ENCODE measurements at places on chromosomes 12 and 14.

DNA sequence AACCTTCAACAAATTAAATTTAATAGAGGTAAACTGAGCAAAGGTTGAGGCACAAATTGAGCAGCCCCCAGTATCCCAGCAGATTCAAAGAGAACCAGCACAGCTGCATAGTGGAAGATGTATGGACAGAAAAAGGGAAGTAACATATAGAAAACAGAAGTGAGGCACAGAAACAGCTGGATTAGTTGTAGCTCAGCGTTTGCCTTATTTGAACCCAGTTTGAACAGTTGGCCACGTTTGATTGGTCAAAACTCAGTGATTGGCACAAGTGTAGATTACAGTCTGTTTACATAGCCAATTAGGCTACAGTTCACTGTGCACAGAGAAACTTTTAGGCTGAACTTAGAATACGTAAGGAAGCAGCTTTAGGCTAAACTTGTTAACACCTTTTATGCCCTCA, 315.5 kb downstream of the RMST start:
- peaks cover 33% of the 10 kb centered on the region for H3K4me1 ChIP-seq
- no peak overlapping the region for H3K4me3 ChIP-seq
- no peak overlapping the region for H3K27ac ChIP-seq
- H3K36me3 ChIP-seq, result peaks cover 32% of the 10 kb centered on the region

DNA sequence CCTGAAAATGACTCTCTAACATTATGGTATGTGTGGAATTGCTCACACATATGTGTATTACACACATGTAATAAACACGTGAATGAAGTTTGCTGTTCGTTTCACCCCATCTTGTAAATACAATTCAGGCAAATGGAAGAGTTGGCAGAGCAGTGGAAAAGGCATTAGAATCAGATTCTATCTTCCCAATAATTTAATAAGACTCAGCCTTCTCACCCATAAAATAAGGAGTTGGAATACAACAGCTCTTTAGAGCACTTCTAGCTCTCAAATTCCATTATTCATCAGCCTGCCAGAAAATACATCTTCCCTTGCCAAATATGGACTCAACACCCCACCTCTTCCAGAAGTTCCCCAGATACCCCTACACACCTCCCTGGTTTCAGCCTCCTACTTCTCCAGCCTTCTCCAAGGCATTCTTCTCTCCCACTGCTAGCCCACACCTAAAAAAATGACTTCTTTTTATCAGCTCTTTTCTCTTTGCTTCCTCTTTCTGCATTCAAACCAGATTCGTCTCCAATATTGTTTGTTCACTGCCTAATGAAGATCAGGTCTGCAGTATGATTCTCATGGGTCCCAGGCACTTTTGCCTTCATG, 66.2 kb upstream of the DYRK2 start:
- DNase-seq, result no peak
- peaks cover 5% of the 10 kb centered on the region for H3K4me1 ChIP-seq
- H3K36me3 ChIP-seq, result no peaks in the 10 kb centered on the region
- no peak overlapping the region for H3K27ac ChIP-seq

GRCh38 chr14:100826391-100827100, 628 bp downstream of the MEG3 start:
- peak overlapping the region; percentile 68 for H3K27ac ChIP-seq
- peaks cover 31% of the 10 kb centered on the region for H3K27me3 ChIP-seq

GRCh38 chr12:92540782-92541423, 161.9 kb upstream of the PLEKHG7 start:
- H3K4me1 ChIP-seq, result peaks cover 33% of the 10 kb centered on the region
- no peak overlapping the region for H3K27ac ChIP-seq
- H3K4me3 ChIP-seq, result no peak overlapping the region
- H3K36me3 ChIP-seq, result peaks cover 2% of the 10 kb centered on the region

GRCh38 chr14:55454264-55455002, 14.0 kb upstream of the TBPL2 start:
- peaks cover 8% of the 10 kb centered on the region for H3K36me3 ChIP-seq
- H3K4me1 ChIP-seq, result peaks cover 14% of the 10 kb centered on the region
- DNase-seq, result no peak
- peaks cover 3% of the 10 kb centered on the region for H3K27me3 ChIP-seq

DNA sequence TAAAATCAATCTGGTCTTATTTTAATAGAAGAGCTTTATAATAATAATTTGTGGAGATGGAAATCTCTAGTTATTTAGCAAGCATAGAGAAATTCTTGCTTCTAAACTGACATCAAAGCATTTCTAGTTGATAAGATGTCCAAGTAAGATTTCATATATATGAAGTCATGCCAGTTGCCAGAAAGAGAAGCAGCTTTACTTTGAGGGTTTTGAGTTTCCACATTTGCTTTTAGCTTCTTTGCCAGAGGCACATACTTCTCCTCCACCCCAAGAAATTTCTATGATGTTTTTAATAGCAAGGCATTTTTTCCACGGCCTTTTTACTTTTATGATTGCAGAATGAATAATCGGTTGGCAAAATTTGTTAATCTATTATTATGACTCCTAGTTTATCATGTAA, 24.2 kb upstream of the YAF2 start:
- H3K4me3 ChIP-seq, result no peak overlapping the region
- H3K36me3 ChIP-seq, result no peaks in the 10 kb centered on the region
- no peaks in the 10 kb centered on the region for H3K4me1 ChIP-seq
- H3K27ac ChIP-seq, result no peak overlapping the region
- no peak for DNase-seq

DNA sequence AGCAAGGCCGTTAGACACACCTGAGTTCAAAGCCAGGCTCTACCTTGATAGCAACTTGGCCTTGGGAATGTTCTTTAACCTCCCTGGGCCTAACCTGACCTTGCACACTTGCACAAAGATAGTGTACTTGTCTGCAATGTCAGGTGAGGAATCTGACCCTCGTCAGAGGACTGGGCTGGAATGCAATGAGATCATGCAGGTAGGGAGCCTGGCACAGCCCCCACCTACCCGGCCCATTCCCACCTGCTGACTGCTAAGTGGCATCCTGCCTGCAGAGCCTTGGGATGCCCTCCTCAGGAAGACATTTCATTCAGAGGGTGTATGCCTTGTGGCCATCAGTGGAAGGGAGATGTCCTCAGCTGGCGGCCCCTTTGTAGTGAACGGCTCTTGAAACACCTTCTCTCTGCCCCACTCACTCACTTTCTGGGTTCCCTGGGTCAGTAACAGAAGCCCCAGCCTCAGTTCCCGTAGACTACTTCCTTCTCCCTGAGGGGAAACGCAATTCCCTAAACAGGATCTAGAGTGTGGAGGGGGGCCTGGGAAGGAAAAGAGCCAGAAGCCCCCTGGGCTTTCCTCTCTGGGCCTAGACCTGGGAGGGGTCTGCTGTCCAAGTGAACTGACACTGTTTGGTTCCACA, 68.0 kb upstream of the DICER1 start:
- no peak overlapping the region for H3K27ac ChIP-seq
- H3K4me3 ChIP-seq, result no peak overlapping the region
- no peak for DNase-seq
- H3K36me3 ChIP-seq, result no peaks in the 10 kb centered on the region
- peaks cover 47% of the 10 kb centered on the region for H3K4me1 ChIP-seq
- peaks cover 20% of the 10 kb centered on the region for H3K27me3 ChIP-seq

- H3K36me3 ChIP-seq, result peaks cover 54% of the 10 kb centered on the region
- H3K4me1 ChIP-seq, result peaks cover 42% of the 10 kb centered on the region
- no peaks in the 10 kb centered on the region for H3K27me3 ChIP-seq
- peak overlapping the region; percentile 42 for H3K27ac ChIP-seq
Measured at GRCh38 chr14:94066089-94066676, 14.8 kb downstream of the DDX24 start.

DNA sequence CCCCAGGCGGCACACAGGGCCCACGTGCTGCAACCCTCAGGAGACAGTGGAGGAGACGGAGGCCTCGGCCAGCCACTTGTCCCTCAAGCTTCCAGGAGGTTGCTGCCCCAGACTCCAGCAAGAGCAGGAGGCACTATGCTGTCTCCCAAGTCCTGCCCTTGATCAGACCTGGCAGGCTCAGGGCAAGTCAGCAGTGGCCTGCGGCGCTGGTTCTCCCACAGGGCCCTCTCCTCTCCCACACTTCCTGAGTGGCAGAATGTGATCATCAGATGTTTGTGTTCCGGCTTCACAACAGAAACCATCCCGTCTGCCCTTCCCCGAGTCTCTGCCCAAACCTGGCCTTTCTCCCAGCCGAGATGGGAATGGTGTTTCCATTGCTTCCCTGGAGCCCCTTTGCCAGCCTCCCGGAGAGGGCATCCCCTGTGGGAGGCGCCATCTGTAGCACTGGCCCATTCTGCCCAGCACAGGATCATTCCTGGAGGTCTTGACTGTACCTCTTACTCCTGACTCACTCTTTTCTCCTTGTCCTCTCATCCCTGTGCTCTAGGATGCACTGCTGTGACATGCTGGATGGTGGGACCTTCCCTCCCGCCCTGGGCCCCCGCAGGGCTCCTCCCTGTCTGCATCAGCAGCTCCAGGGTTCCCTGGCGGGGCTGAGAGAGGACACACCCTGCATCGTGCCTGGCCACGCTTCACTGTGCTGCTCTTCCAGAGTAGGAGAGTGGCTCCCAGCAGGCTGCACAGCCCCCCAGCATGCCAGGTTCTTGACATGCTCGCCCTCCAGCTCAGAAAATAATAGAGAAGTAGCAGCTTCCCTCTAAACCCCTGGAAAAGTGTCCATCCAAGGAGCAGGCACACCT, 114.7 kb upstream of the FKBP4 start:
- no peaks in the 10 kb centered on the region for H3K36me3 ChIP-seq
- H3K4me3 ChIP-seq, result no peak overlapping the region
- no peak overlapping the region for H3K27ac ChIP-seq
- peaks cover 20% of the 10 kb centered on the region for H3K4me1 ChIP-seq
- DNase-seq, result no peak
- no peaks in the 10 kb centered on the region for H3K27me3 ChIP-seq

- no peak for DNase-seq
- H3K36me3 ChIP-seq, result no peaks in the 10 kb centered on the region
- H3K4me3 ChIP-seq, result no peak overlapping the region
- H3K27me3 ChIP-seq, result no peaks in the 10 kb centered on the region
- peaks cover 10% of the 10 kb centered on the region for H3K4me1 ChIP-seq
Measured at GRCh38 chr12:28308891-28309290, 118.6 kb downstream of the CCDC91 start.

- peaks cover 8% of the 10 kb centered on the region for H3K27me3 ChIP-seq
- peak; percentile 93 for DNase-seq
- H3K4me1 ChIP-seq, result peaks cover 5% of the 10 kb centered on the region
- H3K36me3 ChIP-seq, result no peaks in the 10 kb centered on the region
- H3K27ac ChIP-seq, result no peak overlapping the region
Measured at GRCh38 chr12:52221912-52222457, 11.1 kb upstream of the KRT7 start.

DNA sequence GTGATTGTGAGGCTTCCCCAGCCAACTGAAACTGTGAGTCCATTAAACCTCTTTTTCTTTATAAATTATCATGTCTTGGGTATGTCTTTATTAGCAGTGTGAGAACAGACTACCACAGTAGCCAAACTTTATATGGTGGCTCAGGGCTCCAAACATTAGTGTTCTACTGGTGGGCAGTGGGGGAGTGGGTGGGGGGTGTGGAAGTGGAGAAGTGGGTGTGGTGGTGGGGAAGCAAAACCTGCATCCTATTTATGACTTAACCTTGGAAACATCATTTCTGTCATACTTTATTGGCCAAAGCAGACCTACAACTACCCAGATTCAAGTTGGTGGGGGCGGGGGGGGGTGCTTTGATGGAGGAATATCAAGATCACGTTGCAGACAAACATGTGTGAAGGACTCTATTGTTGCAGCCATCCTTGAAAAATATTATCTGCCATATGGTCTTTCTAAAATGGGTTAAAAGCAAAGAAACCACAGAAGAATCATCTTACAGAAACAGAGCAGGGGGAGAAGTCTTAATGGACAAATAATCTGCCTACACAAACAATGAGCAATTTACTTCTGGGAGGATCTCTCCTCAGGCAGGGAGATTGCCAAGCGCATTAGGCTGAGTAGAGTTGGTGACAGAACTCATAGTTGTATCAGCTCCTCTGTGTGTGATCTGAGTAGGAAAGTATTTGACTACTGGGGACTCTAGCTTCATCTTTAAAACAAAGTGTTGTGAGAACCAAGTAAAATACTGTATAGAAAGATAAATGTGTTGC, 1.4 kb upstream of the PWP1 start:
- no peak for DNase-seq
- H3K36me3 ChIP-seq, result peaks cover 13% of the 10 kb centered on the region
- peak overlapping the region; percentile 100 for H3K27ac ChIP-seq
- H3K4me1 ChIP-seq, result peaks cover 14% of the 10 kb centered on the region

DNA sequence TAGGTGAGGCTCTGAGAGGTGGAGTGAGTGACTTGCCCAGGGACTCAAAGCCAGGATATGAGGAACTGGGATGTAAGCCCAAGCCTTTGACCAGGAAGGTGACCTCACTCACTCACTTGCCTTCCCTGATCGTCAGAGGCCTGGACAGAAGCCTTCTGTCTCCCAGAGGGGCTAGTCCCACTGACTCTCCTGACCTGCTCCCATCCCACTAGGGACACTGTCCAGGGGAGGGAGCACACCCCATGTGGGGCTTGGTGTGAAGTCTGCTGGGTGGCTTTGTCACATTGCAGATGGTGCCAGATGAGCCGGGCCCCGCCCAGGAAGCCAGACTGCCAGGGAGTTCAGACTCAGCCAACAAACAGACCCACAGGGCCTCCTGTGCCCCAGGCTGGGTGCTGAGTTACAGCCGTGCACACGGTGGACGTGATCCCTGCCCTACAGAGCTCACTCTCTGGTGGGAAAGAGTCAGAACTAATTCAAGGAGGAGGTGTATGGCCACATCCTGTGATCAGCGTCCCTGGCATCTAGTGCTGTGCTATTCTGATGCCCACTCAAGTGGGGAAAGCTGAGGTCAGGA, 28.3 kb downstream of the MMAB start:
- H3K4me1 ChIP-seq, result no peaks in the 10 kb centered on the region
- H3K27me3 ChIP-seq, result no peaks in the 10 kb centered on the region
- DNase-seq, result no peak
- 0 out of 2 replicates have a peak overlapping the region, but pooled peaks have one; percentile 60 for H3K27ac ChIP-seq

GRCh38 chr14:88825078-88825458, 617 bp downstream of the TTC8 start:
- H3K36me3 ChIP-seq, result 0 out of 2 replicates have a peak, but pooled peaks cover under 1% of the 10 kb centered on the region

- no peak overlapping the region for H3K4me3 ChIP-seq
- no peaks in the 10 kb centered on the region for H3K27me3 ChIP-seq
- DNase-seq, result no peak
- no peaks in the 10 kb centered on the region for H3K4me1 ChIP-seq
- H3K36me3 ChIP-seq, result peaks cover 14% of the 10 kb centered on the region
Measured at GRCh38 chr14:55389330-55389729, 22.3 kb downstream of the ATG14 start.

- H3K4me3 ChIP-seq, result peak overlapping the region; percentile 90
- H3K36me3 ChIP-seq, result no peaks in the 10 kb centered on the region
- peaks cover 7% of the 10 kb centered on the region for H3K27me3 ChIP-seq
- peak overlapping the region; percentile 98 for H3K27ac ChIP-seq
Measured at GRCh38 chr12:53219956-53220693, 11.9 kb downstream of the RARG start.

- H3K4me3 ChIP-seq, result no peak overlapping the region
- H3K27me3 ChIP-seq, result no peaks in the 10 kb centered on the region
- H3K27ac ChIP-seq, result no peak overlapping the region
- H3K4me1 ChIP-seq, result peaks cover 12% of the 10 kb centered on the region
- DNase-seq, result no peak
Measured at GRCh38 chr14:39219075-39219499, 14.6 kb upstream of the MIA2 start.

- peaks cover 18% of the 10 kb centered on the region for H3K36me3 ChIP-seq
- no peak for DNase-seq
- H3K4me3 ChIP-seq, result no peak overlapping the region
- H3K27ac ChIP-seq, result 0 out of 2 replicates have a peak overlapping the region, but pooled peaks have one; percentile 41
Measured at GRCh38 chr14:35865611-35866324, 39.6 kb downstream of the BRMS1L start.

GRCh38 chr14:99805757-99806439, 12.7 kb downstream of the EML1 start:
- no peaks in the 10 kb centered on the region for H3K36me3 ChIP-seq
- no peak overlapping the region for H3K27ac ChIP-seq
- no peaks in the 10 kb centered on the region for H3K27me3 ChIP-seq
- H3K4me1 ChIP-seq, result peaks cover 9% of the 10 kb centered on the region
- no peak for DNase-seq
